ENCODE measurements at places on chromosomes 12 and 14.
A peak's percentile ranks its signal among the peaks of the same experiment; 100 is the strongest.

DNA sequence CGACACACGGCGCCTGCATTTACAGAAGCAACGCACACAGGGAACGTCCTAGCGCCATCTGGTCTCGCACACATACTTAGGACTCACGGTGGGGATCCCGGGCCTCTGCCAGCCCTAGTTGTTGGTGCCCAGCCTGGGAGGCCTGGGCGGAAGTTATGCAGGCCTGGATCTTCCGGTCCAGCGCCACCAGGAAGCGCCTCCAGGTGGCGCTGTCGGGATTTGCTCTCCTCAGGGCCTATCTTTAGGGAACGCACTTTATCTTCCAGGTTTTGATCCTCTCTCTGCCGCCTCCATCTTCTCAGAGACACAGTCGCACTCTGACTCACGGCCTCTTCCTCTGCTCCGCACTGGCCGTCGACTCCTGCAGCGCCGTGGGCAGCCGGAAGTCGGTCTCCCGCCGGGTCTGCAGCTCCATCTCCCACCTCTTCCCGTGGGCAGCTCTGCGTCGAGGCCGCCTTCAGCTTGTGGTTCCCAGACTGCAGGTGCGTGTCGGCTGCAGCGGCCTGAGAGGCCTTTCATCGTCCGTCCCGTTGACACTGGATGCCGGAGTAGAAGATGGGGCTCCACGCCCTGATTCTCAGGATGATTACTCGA, 760.4 kb downstream of the TMEM121 start:
- DNase-seq = no peak

- no peak for DNase-seq
Observed at GRCh38 chr12:75561921-75562320, 50.5 kb upstream of the KRR1 start.

DNA sequence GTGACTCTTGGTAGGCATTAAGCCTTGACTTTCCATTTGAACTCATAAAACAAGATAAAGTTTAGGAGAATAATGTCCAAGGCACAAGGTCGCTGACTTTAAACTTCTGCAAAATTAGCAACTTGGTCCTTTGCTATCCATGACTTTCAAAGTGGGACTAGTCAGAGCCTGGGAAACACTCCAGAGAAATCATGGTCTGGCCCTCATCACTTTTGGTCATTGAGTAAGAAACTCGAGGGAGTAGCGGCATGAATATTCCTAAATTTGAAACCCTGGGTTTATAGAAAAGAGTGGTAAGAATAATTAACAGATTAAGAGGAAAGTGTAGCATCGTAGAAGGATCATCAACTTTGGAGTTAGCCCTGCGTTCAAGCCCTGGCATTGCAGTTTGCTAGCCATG, 16.9 kb upstream of the APPL2 start:
- no peak for DNase-seq

DNA sequence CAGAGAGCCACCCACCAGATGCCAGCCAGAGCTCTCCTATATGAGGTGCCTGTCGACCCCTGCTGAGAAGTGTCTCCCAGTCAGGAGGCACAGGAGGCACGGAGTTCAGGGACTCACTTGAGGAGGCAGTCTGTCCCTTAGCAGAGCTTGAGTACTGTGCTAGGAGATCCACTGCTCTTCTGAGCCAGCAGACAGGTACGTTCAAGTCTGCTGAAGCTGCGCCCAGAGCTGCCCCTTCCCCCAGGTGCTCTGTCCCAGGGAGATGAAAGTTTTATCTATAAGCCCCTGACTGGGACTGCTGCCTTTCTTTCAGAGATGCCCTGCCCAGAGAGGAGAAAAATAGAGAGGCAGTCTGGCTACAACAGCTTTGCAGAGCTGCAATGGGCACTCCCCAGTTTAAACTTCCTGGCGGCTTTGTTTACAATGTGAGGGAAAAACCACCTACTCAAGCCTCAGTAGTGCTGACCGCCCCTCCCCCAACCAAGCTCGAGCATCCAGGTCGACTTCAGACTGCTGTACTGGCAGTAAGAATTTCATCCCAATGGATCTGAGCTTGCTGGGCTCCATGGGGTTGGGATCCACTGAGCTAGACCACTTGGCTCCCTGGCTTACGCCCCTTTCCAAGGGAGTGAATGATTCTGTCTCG, 146.7 kb upstream of the USP15 start:
- no peak for DNase-seq

DNA sequence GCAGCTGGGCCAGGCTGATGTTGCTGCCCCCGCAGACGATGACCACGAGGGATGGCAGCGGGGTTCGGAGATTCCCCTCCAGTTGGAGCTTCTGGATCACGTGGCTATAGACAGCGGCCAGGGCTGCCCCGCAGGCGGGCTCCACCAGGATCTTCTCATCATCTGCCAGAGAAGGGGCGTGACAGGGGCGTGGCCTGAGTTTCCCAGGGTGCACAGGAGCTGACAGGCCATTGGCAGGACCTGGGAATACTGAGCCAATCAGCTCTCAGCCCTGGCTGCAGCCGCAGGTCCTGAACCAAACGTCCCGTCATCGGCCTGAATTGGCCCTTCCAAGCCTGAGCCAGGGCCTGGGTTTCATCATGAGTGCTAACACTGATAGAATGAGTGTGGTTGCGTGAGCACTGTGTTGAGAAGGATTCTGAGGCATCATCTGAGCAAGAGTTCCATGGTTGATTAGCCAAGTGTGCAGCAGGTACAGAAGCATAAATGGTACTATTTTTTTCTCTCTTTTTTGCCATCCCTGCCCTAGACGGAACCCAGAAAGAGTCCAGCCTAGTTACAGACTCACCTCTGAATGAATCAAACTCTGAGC, 10.6 kb downstream of the SDS start:
- no peak for DNase-seq

- DNase-seq = no peak
Observed at GRCh38 chr14:68088451-68088854, 268.9 kb downstream of the RAD51B start.

DNA sequence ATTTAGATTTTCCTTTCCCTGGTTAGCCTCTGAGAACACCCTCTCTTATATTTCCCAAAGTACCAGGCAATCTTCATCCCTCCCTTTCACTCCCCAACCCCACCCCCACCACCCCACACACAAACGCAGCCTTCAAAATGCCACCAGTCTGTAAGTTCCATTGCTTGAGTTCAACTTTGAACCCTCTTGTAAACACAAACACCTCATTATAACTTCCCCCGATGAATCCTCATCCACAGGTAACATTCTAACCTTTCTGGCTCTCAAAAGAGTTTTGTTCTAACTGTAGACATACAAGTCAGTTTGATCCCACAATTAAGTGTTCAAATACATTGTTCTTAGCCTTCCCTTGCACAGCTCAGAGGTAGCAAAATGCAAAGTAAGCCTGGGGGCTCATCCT, 199.4 kb upstream of the FOXN3 start:
- no peak for DNase-seq

DNA sequence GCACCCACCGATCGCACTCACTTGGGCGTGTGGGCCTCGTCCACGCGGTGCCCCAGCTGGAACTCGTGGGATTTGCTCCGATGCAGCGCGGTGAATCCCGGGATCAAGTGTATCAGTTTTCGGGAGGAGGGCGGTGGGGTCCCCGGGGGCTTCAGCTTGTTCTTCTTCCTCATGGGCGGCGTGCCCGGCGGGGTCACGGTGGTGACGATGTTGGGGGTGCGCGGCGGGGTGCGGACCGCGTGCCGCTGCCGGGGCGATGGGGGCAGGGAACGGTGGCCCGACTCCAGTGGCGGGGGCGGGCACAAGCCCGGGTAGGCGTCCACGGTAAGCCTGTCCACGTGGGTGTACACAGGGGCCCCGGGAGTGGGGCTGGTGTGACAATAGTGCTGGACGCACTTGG, 207.8 kb downstream of the KSR2 start:
- no peak for DNase-seq

DNA sequence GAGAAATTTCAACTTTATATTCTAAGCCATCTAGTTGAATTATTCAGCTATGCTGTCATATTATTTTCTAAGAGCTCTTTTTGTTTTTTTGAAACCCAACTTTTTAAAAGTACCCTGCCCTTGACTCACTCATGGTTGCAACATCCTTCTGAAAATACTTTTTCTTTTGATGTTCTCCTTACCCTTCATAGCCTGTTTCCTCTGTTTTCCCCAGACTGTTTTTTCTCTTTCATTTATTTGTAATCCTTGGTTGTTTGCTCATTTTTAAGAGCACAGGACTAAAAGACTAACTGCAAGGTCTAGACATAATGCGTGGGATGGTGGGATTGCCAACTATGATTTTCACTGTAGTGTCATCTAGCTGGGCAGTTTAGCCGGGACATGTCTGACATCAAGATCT, 21.2 kb upstream of the CDKL1 start:
- DNase-seq = no peak

DNA sequence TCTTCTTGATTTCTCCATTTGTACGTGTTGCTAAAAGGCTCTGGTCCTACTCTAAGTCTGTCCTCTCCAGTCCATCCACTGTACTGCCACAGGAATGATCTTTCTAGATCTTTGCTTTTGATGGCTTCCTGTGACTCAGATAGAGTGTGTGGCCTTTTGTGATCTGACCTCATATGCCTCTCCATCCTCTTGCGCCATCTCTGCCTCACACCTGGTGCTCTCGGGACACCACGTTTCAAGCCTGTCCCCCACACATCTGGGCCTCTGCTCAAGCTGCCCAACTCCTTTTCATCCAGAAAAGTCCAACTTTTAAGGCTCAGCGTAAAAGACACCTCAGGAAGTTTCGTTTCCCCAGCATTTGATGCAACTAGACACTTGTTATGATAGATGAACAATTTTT, 39.0 kb downstream of the DCAF4 start:
- no peak for DNase-seq

- DNase-seq = no peak
Observed at GRCh38 chr14:100031506-100032281, 33.5 kb upstream of the EVL start.

- no peak for DNase-seq
Observed at GRCh38 chr14:56964895-56965294, 154.6 kb upstream of the OTX2 start.

DNA sequence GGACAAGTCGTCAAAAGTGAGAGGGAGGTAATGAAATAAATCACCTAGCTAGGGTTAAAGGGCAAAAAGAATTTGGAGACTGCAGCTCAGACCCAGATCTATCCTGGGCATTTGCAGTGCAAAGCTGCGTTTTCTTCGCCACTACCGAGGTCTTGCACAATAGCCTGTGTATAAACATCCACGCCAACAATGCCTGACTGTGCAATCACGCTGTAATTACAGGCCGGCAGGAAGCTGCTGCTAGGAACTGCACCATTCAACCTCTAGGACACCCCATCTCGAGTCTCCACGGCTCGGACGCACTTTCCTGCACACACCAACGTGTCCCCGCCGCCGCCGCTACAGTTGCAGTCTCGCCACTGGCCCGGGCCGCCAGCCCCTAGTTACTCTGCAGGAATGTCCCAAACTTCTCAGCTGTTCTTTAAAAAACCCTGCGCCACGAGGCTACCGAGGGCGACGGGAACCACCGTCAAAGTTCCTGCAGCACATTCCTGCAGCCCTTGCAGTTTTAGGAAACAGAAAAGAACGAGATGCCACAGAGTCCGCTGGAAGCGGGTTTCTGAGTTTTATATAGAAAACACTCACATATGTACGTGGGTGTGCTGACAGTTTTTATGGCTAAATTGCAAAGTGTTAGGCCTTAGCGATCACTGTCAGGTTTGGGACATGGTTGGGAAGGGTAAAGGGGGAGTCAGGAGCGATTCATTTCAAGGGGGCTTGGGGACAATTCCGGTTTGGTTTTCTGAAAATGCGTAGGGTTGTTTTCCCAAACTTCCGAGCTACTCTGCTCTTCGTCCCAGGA, 65.6 kb upstream of the PTGR2 start:
- DNase-seq = peak; percentile 41

DNA sequence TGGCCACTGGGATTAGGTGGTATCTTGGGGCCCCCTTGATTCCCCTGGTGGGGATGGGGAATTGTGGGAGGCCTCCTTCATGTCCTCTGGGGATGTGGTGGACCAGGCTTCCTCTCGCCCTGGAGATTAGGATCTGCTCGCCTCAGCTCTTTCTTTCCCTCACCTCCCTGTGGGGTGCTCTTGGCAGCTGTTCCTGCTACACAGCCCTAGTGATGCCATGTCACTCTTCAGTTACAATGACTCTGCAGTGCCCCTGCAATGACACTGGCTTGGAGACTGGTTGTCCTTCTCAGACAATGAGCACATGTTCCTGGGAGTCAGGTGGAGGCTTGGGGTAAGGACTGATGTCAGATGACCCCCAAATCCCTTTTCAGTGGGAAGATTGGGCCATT, 83.9 kb downstream of the ADCK1 start:
- DNase-seq = no peak

GRCh38 chr12:1576410-1577241, 17.8 kb downstream of the FBXL14 start:
- no peak for DNase-seq

DNA sequence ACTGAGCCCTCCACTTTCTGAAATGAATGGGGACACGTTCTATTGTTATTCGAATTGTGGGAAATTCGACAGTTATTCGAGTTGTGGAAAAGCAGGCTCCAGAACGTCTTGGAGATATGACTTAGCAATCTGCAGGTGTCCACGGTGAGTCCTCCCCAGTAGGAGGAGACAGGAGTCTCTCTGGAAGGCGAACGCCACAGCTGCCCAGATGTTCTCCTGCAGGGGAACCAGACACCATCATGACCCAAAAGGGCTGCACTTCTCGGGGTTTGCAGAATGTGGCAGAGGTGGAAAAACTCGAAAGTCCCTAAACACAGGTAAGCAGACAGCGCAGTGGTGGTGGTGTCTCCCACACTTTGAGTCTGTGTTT, 363.6 kb upstream of the SFSWAP start:
- DNase-seq = no peak

DNA sequence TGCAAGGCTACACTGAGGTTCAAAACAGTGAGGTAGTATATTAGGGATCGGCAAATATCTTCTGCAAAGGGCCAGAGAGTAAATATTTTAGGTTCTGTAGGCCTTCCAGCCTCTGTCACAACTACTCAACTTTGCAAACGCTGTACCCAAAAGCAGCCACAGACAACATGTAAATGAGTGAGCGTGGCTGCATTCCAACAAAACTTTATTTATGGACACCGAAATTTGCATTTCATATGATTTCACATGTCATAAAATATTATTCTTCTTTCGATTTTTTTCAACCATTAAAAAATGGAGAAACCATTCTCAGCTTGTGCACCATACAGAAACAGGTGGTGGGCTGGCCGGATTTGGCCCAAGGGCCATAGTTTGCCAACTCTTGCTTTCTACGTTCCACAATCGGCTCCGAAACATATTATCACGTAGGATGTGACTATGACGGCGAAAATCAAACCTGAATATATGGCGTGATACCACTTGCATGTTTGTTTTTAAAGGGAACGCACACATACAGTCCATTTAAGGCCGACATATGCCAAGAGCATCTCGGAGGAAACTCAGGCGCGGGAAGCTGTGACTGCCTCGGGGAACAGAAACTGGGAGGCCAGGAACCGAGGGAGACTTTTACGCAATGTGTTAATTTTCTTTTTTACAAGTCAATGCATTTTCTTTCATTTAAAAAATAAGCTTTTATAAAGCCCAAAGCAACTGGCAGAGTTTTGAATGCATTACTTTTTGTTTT, 7.1 kb downstream of the NCOR2 start:
- DNase-seq = no peak

Measured in activated CD4-positive, CD25-positive, alpha-beta regulatory T cell (primary cell).